ENCODE measurements at places on chromosomes 5 and 9.

DNA sequence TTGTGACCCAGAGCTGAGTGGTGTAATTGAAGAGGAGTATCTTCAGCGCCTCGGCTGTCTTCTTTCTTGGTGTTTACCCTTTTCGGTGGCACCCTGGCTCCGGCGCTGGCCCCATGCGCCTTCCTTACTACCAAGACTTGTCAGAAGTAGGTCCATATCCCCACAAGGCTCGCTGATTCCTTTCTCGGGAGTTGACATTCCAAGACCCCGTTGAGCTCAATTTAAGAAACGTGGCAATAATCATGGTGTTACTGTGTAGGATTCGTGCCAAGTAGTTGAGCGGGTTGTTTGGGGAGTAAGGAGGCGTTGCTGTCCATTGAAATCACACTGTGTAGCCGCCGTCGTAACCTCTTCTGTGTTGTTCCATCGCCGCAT, 795 bp downstream of the NDUFAF2 start:
- DNase-seq = no peak

GRCh38 chr5:168401880-168402279, 84.4 kb upstream of the RARS1 start:
- peak; percentile 28 for DNase-seq

DNA sequence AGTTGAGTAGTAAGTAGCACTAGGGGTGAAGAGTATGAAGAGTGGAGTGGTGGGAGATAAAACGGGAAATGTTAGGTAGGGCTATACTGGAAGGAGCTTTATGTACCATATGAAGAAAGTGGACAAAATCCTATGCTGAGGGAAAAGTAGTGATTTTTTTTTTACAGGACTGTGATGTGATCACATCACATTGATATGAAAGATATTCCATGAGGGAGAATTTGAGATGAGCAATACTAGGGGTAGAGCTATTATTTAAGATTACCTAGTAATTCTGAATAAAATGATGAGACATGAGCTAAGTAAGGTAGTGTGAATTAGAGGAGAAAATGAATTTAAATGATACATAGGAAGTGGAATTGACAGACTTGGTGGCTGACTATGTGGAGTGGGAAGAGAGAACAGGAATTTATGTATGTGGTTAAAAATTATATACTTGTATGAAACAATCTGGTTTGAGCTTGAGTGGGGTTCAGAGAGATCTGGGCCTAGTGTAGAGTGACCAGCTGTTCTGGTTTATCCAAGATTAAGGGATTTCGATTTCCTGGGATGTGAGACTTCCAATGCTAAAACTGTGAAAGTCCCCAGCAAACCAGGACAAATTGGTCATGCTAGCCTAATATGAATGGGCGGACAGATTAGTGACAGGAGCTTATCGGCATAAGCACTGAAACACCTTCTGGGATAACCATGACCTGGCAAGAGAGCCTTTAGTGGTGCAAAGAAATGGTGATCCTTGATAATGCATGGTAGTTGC, 29.3 kb upstream of the STOM start:
- DNase-seq = no peak

GRCh38 chr9:4489562-4489918, 728 bp upstream of the SLC1A1 start:
- DNase-seq = no peak

- no peak for DNase-seq
These were observed 76.7 kb downstream of the SVEP1 start for GRCh38 chr9:110502842-110503241.

DNA sequence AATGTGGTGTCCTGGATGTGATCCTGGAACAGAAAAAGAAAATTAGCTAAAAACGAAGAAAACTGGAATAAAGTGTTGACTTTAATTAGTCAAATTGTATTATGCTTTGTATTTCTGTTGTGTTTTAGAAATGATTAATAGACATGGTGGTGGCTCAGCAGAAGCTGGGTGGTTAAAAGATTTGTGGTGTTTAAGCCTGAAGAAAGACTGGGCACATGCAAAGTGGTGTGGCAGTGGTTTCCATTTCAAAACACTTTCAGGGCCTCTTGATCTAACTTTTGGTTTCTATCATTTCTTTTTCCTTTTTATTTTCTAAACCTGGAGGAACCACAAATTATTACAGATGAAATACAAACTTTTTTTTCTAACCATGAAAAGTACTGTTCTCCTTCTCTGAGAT, 44.1 kb downstream of the ADGRV1 start:
- no peak for DNase-seq

DNA sequence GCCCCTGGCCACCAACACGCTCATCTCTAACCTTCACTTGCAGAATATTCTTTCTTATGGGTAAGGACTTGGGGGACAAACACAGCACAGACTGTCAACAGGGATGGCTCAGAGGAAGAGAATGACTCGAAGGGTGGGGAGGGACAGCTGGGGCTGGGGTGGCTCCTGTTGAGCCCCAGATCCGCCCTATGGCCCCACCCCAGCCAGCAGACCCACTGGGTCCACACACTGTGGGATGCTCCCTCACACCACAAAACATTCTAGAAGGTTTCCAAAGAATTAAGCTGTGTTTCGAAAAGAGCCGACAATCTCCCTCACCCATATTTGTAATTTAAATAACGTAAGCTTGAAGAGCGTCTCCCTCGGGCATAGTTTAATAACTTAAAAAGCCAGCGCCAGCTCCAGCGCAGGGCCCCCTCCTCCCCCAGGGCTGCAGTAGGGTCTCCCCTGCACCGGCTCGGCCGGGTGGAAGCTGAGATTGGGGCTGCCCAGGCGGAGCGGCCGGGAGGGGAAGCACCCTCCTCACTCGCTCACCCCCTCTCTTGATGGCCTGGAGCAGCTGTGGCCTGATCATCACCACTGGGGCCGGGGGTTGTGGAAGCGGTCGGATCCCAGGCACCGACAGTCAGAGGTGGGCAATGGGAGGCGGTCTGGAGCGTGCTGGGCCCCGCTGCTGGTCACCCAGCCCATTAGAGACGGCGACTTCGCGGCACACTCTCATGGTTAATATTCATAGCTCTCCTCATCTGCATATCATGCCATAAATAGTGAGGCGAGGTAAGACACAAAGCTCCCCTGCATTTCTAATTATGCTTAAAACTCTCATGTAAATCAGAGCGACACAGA, 37.6 kb downstream of the NACC2 start:
- DNase-seq = no peak

DNA sequence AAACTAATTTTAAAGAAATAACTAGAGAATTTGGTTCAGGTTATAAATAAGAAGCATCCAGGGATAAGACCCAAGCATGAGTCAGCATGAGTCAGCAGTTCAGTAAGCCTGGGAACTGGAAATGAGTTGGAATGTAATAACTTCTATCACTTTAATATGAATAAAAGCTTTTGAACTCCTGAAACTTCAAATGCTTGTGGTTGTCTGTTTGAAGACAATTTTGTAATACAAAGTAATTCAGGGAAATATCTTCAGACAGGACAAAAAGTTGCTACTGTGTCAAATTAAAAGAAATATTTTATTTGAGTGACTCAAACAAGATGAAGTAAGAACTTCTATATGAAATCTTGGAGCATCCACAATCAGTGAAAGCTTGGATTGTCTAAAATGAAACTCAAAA, 331.2 kb upstream of the DAB2 start:
- peak; percentile 69 for DNase-seq

- DNase-seq = peak; percentile 38
These were observed 58.0 kb downstream of the PLAC8L1 start for GRCh38 chr5:146047396-146047795.

DNA sequence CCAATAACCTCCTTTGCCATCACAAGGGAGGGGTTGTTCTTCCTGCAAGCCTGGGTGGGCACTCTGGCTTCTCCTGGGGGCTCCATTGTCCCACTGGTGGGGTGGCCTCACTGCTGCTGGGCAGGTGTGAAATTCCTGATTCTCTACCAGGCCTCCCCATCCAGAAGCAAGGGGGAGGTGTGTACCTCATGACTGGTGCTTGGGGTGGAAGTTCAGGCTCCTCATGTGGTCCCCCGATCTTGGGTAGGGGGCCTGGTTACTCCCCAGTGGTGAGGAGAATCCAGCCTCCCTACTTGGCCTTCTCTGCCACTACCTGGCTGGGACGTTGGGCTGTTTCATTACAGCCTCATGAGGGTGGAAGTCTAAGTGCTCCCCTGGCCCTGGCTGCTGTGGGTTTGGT, 433.9 kb downstream of the IRX2 start:
- DNase-seq = no peak

DNA sequence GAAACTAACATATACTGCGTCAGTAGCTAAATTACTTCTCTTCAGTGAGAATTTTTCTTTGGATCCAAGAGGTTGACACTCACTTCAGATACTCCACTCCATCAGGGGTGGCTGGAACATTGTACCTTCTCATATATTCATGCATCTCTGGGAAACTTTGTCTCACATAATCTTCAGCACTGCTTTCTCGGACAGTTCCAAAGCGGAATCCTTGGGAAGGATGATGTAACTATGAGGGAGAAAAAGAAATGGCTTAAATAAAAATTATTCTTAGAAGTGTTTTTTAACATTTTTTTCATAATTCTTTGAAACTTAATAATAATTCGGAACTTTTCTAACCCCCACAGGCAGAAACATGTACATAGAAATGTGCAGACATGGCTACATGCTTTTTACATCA, 33.4 kb upstream of the PPP3R2 start:
- DNase-seq = no peak

GRCh38 chr5:180606215-180606785, 15.0 kb upstream of the SCGB3A1 start:
- DNase-seq = no peak

GRCh38 chr5:169351721-169352120, 50.8 kb upstream of the SLIT3 start:
- no peak for DNase-seq

- DNase-seq = no peak
These were observed 72.7 kb downstream of the GHR start for GRCh38 chr5:42495914-42496313.

GRCh38 chr5:36950586-36951457, 74.3 kb downstream of the NIPBL start:
- no peak for DNase-seq

DNA sequence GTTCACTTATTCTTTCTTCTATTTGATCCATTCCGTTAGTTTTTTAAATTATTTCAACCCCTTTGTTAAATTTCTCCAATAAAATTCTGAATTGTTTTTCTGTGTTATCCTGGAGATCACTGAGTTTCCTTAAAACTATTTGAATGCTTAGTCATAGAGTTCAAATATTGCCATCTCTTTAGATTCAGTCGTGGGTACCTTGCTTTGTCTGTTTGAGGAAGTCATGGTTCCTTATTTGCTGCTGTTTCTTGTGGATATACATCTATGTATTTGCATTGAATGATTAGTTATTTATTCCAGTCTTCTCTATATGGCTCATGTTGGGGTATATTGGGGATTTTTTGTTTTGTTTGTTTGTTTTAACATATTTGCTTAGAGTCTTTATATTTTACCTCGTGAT, 80.6 kb downstream of the HINT1 start:
- DNase-seq = no peak

DNA sequence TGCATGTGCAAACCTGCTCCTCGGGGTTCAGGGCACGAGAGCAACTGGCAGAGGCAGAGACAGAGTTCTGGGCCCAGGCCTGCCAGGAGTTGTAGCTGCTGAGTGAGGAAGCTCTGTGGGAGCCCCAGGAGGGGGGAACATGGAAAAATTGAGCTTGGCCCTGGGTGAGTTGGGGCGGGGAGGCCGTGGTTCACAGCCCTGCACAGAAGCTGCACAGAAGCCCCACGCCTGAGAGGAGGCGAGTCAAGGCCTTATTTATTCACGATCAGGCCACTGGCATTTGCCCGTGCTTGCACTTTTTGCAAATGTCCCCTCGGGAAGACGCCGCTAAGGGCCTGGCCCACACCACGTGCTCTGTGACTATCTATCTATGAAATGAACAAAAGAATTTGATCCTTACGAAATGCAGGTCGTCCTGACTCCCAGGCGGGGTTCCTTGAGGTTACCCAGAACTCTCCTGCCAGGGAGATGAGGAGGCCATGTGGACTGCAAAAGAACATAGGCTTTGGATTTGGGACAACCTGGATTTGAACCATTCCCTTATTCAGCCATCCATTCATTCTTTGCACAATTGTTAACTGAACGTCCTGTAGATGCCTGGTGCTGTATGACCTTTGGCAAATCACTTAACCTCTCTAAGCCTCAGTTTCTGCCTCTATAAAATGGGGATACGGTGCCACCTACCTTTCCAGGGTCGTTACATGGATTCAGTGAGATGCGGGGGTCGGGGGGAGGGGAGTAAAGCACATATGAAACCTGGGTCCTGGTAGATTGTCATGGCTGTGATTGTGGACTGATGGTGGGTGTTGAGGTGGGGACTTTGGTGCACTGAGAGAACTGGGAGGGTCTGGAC, 17.9 kb downstream of the COL27A1 start:
- DNase-seq = no peak

DNA sequence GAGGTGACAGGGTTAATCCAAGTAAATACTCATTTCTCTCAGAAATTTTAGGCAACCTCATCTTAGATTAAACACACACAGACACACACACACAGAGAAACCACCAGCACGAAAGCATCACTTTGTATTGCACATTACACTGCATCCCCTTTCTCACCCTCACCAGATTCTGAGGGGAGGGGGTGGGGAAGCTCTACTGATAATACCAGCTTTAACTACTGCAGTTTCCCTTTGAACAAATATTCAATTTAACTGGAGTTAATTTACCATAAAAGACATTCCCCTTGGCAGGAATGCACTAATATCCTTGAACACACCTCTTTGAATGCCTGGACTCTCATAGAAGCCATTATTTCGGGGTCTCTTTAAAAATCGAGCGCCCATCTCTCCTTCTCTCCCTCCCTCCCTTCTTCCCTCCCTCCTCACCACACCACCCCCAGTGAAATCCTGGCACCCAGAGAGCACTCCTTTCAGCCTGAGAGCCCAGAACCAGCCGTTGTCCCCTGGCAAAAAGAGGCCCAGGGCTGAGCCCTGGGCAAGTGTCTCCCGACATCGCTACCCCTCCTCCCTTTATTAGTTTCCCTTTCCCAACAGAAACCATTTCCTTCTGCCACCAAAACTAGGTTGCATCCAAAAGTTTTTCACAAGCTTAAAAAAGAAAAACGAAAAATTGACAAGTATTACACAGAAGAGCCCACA, 2.8 kb upstream of the NFIB start:
- no peak for DNase-seq

GRCh38 chr9:121494192-121494591, 5.5 kb downstream of the GGTA1 start:
- no peak for DNase-seq

DNA sequence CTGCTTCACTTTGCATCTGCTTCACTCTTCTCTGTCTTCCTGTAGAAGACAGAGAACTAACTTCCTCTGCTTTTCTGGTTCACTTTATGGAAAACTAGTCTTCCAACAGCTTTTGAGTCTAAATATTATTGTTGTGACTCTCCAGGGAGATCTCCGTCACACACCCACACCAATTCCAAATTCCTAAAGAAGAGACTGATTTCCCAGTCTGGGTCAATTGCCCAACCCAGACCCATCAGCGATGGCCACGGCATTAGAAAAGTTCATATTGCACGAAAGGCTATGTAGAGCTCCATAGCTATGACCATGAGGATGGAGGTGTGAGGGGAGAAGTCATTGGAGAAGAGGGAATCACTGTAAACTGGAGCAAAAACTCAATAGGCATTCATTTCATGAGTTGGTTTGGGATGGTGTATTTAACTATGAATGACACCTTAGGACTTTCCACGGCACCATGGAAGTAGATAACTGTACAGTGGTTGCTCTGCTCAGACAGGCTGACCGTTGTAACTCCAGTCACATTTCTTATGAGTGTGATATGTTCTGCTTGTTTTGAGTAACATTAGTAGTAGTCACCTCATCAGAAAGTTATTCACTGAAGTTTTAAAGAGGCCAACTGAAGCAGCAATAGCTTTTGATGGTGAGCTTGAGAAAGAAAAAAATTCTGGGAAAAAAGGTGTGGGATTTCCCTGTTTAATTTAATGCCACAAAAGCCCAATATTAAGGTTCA, 78.1 kb upstream of the MAMDC2 start:
- no peak for DNase-seq

GRCh38 chr5:140349244-140349643, 2.8 kb upstream of the HBEGF start:
- no peak for DNase-seq

Data from kidney epithelial cell (primary cell).